ENCODE measurements at places on chromosomes 12 and 14.

DNA sequence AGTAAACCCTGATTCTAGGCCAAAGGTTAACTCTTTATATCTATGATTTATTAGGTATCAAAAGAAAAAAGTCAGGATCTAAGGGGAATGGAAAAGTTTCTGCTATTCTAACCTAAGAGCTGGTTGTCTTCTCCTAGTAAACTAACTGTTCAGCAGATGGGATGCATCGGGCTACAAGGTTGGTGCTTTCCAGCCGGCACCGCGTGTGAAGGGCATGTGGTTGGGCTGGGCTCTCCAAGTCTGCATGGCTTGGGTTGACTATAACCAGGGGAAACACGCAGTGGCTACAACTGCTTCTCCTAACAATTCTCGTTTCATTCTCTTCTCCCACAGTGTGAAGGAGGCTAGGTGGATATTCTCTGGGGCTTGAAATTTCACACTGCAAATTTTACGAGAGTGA lies 354.5 kb downstream of the APAF1 start:
- DNase-seq: no peak

DNA sequence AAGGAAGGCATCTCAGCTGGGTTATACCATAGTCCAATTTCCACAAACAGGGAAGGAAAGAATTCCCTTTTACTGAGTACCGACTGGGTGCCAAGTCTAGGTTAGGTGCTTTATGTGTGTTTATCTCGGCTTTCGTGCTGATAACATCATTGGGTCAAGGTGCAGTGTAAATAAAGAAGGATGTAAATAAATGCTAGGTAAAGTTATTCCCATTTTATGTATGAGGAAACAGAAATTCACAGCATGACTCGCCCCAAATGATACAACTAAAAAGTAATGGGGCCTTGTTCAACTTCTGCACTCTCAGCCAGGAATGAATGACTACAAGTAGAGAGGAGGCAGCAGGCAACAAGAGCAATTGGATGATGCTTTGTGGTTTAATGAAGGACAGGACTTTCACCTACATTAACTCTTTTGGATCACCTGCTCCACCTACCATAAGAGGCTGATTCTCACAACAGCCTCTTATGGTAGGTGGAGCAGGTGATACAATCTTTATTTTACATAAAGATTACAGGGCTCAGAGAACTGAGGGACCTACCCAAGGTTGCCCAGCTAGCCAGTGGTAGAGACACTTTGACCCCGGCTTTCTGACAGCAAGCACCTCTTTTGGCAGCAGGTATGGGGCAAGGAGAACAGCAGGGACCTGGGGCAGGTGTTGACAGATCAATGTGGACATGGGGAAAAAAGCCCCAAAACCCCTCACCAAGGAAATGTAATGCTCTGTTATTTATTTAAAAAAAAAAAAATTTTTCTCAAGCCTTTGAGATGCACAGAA lies 213.4 kb upstream of the NUDT4 start:
- no peak for DNase-seq

DNA sequence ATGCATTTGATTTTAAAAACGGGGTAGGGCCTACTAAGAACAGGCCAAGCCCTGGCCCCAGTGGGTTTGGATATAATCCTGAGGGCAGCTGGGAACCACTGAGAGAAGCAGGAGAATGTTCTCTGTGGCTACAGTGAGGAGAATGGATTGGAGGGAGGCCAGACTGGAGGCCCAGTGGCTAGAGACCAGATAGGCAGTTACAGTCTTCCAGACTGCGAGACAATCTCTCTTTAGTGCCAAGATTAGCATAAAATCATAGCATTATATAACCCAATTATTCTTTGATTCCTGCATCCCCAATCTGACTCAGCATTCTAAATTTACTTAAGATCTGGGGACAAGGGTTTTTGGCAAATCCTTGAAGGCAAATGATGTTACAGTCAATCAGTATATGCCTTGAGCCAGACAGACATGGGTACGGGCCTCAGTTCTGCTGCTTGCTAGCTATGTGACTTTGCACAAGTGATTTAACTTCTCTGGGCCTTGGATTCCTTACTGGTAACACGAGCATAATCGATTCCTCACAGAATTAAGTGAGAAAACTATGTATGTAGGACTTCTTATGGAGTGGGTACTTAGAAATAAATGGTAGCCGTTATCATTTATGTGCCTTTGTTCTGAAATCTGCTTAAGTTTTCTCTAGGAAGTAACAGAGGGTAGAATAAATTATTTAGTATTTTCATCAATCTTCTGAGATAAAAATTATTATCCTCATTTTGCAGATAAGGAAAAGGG lies 18.3 kb downstream of the NINJ2 start:
- no peak for DNase-seq

GRCh38 chr12:16130343-16130742 lies 147.1 kb downstream of the SLC15A5 start:
- DNase-seq: no peak

GRCh38 chr12:6326316-6327228 lies 15.3 kb downstream of the TNFRSF1A start:
- no peak for DNase-seq

DNA sequence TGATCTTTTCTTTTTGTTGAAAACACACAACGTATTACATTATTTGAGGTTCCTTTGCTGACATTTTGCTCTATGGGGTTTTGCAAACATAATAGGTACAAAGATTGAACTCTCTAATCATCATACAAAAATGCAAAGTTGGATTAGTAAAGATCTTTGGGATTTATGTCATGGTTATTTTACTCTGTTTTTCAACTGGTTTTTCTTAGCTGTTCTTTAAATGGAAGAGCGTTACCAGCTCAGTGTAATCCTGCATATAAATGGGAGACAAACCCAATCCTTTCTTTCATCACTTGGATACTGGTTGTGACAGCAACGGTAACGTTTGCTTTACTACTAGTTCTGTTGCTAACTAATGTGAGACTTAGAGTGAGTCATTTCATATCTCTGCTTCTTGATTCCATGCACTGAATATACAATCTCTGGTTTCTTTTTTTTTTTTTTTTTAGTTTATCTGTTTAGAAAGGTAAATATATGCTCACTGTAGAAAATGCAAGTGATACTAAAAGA lies 104.9 kb upstream of the NOVA1 start:
- no peak for DNase-seq

DNA sequence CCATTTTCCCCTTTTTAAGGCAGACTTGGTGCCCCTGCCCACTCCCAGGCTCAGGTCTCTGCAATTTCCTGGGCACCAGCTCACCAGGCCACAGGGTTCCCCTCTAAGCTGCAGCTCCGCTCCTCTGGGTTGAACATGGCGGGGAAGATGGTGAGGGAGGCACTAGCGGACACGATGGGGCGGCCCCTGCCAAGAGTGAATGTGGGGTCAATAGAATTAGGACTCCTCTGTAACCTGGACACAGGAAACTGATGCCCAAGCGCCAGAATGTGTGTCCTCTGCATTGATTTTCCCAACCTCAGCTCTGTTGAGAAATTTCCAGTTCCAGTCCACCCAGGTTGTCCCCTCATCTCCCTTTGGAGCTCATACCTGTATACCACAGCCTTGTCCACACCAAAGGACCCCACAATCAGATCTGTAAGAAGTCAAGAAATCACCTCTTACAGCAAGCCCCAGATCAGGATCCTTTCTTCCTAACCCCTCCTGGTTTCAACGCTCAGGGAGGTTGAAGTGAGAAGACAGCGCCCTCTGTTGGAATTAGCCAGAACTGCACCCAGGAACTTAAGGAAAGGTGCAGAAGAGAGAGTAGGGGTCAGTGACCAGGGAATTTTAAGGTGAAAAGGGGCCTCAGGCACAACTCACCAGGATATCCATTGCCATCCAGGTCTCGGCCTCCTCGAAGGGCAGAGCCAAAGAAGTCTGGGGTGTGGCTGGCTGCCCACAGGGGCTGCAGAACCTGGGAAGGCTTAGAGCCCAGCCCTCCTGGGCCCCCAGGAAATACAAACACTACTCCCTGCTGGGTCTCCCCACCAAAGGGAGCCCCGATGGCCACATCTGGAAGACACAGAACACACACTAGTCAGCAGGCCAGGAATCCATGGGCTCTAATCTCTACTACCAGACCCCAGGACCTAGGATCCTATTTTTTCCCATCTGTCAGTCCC lies 14.7 kb downstream of the ITGA5 start:
- peak; percentile 44 for DNase-seq

DNA sequence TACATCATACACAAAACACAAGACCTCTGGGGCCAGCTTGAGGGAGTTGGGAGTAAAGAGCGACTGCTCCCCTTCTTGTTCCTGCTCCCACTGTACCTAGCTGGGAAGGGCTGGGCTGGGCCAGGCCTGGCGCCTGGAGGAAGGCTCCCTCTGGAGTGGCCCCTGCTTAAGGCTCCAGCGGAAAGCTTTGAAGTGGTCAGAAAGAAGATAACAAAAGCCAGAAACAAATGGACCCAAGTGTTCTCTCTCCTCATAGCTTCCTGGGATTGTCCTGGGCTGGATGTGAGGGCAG lies 25.3 kb downstream of the PRPF40B start:
- no peak for DNase-seq

DNA sequence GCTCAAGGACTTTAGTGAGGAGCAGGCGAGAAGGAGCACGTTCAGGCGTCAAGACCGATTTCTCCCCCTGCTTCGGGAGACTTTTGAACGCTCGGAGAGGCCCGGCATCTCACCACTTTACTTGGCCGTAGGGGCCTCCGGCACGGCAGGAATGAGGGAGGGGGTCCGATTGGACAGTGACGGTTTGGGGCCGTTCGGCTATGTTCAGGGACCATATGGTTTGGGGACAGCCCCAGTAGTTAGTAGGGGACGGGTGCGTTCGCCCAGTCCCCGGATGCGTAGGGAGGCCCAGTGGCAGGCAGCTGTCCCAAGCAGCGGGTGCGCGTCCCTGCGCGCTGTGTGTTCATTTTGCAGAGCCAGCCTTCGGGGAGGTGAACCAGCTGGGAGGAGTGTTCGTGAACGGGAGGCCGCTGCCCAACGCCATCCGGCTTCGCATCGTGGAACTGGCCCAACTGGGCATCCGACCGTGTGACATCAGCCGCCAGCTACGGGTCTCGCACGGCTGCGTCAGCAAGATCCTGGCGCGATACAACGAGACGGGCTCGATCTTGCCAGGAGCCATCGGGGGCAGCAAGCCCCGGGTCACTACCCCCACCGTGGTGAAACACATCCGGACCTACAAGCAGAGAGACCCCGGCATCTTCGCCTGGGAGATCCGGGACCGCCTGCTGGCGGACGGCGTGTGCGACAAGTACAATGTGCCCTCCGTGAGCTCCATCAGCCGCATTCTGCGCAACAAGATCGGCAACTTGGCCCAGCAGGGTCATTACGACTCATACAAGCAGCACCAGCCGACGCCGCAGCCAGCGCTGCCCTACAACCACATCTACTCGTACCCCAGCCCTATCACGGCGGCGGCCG lies 1.1 kb downstream of the PAX9 start:
- no peak for DNase-seq

DNA sequence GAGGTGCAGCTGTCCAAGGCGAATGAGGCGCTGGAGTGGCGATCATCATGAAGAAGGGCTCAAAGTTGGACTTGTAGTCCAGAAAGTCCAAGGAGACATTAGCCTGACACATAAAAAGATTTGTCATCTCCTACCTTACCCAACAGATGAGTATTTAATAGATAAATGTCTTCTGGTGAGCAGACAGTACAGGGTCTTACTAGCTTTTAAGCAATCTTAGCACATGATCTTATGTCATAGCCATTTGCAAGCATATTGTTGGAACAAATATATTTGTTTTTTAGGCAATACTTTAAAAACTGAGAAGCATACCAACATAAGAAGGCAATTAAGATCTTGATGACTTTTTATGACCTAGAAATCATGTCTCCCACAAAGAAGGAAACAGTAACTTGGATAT lies 16.0 kb downstream of the GNS start:
- no peak for DNase-seq

DNA sequence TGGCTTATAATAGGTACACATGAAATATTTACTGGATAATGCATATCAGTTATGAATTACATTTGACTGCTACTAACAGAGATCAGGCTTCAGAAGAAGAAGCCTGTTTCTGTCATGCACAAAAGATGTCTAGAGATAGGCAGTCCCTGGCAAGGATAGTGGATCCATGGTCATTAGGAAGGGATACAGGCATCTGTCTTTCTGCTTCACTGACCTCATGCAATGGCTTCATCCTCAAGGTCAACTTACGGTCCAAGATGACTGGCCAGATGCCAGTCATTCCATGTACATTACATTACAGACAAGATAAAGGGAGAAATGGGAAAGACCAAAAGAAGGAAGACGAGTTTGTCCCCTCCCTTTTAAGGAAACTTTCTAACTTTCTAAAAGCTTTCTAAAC lies 94.0 kb downstream of the NUAK1 start:
- DNase-seq: no peak

- DNase-seq: no peak
Observed at GRCh38 chr14:55780156-55780946, 200.3 kb downstream of the KTN1 start.

- DNase-seq: peak; percentile 62
Observed at GRCh38 chr12:52036587-52037171, 14.6 kb upstream of the NR4A1 start.

- no peak for DNase-seq
Observed at GRCh38 chr12:116245189-116245588, 32.3 kb downstream of the MED13L start.

GRCh38 chr12:103386451-103386850 lies 109.3 kb downstream of the C12orf42 start:
- DNase-seq: no peak
